ENCODE measurements at places on chromosomes 16 and 17.

DNA sequence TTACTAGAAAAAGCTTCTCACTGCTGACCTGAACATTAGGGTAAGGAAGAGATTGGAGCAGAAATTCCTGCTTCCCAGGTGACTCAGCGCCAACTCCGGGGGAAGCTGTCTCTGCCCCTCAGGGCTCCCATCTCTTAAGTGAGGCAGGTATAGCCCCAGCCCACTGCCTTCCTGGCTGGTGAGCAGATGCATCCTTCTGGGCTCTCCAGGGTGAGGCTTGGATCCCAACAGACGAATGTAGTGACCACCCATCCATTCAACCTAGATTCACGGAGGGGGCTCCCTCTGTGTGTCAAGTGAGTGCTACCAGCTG, 3.2 kb downstream of the ATP2C2 start:
- DNase-seq, result no peak

DNA sequence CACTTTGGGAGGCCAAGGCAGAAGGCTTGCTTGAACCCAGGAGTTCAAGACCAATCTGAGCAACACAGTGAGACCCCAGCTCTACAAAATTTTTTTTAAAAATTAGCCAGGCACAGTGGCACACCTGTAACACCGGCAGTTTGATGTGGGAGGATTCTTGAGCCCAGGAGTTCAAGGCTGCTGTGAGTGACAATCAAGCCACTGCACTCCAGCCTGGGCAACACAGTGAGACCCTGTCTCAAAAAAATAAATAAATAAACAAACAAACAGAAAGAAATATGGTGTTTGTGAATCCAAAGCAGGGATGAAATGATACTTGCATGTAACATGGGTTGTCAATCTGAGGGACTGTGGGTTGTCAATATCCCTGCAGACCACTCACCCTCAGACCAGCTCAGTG, 16.6 kb downstream of the FBXO31 start:
- no peak for DNase-seq

DNA sequence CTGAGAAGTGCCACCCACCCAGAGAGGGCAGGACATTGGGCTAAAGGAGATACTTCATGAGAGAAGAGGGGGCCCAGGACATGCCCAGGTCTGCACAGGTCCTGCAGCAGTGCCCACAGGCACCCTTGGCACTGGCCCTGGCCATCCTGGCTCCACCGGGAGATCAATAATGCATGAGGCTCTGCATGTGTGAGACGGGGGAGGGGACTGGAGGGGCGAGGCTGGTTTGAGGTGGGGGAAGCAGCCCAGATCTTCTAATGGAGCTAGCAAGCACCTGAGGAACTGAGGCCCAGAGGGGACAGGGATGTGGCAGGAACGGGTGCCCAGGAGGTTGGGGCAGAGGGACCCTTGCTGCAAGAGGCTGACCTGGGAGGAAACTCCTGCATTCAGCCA, 567 bp downstream of the OSBPL7 start:
- DNase-seq, result no peak

GRCh38 chr17:31487648-31488263, 96.3 kb downstream of the RAB11FIP4 start:
- DNase-seq, result peak; percentile 85

- no peak for DNase-seq
Observed at GRCh38 chr17:68519911-68520310, 7.7 kb downstream of the PRKAR1A start.

GRCh38 chr17:39775031-39775430, 37.3 kb downstream of the GRB7 start:
- no peak for DNase-seq

- DNase-seq, result no peak
Observed at GRCh38 chr16:89953671-89954406, 5.3 kb downstream of the DEF8 start.

GRCh38 chr17:10171581-10171981, 26.8 kb downstream of the GAS7 start:
- DNase-seq, result no peak

GRCh38 chr17:6539871-6540270, 16.5 kb downstream of the PITPNM3 start:
- no peak for DNase-seq

GRCh38 chr17:82647593-82648164, 565 bp downstream of the WDR45B start:
- DNase-seq, result peak; percentile 19

DNA sequence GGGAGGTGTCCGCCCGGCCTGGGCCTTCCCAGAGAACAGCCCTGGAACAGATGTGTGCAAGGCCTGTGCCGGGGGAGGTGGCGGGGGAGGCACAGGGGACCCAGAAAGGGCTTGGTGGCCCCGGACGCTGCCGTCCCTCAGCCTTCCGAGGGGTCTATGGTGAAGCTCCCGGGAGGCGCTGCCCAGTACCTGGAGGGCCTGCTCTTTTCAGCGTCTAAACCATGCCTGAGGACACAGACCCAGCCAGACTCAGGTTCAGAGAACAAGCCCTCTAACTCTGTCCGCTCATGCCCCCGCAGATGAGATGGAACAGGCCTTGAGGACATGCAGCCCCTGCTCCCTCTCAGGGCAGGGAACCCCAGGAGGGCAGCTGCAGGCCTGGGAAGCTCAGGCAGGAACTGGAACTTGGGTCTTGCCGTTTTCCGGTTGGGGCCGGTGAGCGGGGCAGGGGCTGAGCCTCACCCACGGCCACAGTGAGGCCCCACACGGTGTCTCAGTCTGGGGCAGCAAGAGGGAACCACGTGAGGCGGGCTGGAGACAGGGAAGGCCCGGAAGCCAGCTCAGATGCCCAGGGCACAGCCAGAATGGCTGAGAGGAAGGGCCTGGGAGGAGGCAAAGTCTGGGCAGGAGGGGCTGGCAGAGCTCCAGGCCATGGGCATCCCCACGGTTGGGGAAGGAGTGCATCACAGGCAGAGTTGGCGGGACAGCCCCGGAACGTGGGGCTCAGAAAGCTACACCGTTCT, 12.5 kb downstream of the SLC16A3 start:
- DNase-seq, result no peak

DNA sequence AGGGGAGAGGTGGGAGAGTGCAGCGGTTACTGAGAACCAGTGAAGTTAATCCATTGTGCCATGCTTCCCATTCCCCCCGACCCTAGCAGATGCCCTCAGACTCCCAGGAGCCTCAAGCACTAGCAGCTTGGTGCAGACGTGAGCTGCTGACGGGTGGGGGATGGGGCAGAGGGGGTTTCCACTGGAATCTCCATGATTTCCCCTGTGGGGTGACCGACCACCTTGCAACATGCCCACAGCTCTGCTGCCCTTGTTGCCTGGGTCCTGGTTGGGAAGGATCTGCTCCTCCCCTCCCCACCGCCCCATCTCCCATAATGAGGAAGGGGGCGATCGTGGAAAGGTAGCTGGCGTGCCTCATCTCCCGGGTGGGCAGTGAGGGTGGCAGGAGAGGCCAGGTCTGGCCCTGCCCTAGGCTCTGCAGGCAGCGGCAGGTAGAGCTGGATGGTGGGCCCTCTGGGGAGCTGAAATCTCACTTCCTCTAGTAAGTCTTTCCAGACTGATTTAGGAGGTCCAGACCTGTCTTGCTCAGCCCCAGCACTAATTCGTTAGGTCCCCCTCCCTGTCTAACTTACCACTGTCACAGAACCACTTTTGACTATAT, 9.6 kb downstream of the FLOT2 start:
- no peak for DNase-seq

DNA sequence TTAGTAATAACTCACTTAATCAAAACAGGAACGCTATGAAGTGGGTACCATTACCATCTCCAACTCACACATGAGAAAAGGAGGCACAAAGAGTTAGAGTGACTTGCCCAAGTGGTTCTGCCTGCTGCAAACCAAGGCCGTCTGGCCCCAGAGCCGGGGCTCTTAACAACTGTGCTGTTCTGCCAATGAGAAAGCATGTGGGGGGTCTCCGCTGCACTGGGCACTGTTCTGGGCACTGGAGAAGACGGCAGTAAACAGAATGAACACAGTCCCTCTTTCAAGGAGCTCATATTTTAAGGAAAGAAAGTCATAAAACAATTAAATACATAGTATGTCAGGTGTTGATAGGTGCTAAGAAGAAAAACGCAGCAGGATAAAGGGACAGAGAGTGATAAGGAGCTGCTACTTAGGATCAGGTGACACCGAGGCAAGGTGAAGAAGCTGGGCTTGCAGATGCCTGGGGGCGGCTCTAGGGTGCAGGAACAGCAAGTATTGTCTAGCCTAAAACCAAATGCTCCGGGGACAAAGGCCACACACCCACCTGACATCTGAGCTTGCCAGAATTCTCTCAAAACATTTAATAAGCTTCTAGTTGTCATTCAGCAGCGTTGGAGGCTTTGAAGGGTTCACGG, 6.5 kb downstream of the STX8 start:
- DNase-seq, result no peak

- DNase-seq, result no peak
Observed at GRCh38 chr17:50047083-50047482, 8.8 kb upstream of the ITGA3 start.

DNA sequence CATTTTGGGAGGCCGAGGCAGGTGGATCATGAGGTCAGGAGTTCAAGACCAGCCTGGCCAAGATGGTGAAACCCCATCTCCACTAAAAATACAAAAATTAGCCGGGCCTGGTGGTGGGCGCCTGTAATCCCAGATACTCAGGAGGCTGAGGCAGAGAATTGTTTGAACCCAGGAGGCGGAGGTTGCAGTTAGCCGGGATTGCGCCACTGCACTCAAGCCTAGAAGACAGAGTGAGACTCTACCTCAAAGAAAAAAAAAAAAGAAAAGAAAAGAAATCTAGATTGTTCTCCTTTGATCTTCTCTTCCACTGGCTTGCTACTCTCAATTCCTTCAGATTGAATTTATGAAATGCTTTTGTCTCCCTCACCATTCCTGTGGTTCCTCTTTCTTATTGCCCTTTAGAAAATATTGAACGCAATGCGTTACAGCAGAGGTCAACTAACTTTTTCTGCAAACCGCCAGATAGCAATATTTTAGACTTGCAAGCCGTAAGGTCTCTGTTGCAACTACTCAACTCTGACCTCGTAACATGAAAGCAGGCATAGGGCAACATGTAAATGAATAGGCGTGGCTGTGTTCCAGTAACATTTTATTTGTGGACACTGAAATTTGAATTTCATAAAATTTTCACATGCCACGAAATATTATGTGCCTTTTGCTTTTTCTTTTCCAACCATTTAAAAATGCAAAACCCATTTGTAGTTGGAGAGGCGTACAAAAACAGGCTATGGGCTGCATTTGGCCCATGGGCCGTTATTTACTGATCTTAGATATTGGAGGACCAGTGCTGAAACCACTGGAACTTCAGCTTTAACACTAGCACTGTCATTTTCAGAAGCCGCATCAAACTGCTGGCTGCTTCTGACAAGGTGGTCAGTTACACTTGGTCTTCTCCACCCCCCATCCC, 24.8 kb downstream of the PITPNC1 start:
- DNase-seq, result no peak

- DNase-seq, result no peak
Observed at GRCh38 chr16:59593194-59593661, 859.1 kb upstream of the GOT2 start.

DNA sequence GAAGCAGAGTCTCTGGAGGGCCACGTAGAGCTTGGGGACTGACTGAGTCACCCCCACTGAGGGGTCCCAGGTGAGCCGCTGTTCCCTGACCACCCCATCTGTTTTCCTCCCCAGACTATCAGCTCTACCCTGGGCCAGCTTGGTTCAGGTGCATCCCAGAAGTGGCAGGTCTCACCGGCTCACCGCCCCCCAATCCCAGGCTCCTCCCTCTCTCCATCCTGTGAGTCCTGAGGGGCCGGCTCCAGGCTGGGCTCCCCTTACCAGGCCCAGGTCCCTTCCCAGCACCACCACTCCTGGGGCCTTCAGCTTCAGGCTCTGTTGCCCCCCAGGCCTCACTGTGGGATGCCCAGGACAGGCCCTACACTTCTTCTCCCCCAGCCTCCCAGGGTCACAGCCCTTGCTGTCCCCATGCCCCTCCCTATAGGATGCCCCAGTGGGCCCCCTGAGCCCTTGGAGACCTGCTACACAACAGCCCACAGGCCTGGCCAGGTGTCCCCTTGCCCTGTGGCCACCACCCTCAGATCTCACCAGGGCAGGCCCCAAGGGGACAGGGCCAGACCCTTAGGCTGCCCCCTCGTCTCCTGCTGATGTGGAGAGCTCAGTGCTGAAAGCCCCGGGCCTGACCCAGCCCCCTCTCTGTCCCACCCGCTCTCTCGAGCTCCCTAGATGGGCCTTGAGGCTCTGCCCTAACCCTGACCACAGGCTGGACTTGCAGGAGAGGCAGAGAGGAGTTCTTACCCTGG, 40.4 kb downstream of the TNFRSF13B start:
- no peak for DNase-seq
